ENCODE measurements at places on chromosomes 5 and 9.

- no peak for DNase-seq
Measured at GRCh38 chr5:8868283-8868682, 677.6 kb downstream of the SEMA5A start.

DNA sequence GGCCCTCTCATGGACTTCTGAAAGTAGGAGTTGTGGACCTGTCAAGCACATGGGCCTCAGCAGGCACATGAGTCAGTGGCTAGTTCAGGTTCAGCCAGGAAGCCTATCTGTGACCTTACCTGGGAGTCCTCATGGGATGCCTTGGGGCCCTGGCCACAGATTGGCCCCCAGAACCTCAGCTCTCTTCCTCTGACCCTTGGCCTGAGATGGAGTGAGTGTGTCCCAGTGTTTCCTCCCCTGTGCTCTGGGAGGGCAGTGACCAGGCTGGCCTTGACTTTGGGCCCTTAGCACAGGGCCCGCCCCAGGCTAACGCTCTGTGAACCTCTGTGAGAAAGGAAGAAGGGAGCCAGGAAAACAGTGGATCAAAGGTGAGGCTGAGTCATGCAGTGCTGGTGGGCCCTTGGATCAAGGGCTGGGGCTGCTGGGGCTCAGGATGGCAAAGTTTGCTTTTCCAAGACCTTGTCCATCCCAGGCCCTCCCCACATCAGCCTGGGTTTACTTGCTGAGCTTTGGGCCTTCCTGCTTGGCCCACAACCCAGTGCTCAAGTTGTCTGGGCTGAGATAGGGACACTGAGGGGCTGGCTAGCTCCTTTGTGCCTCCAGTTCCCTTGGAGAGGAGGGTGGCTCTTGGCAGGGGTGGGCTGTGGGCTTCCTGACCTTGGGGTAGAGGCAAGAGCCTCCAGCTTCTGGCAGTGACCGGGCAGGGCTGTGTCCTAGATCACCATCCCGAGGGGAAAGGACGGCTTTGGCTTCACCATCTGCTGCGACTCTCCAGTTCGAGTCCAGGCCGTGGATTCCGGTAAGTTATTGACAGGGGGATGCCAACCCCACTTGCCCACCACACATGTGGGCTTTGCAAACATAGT lies 41.4 kb downstream of the RGS3 start:
- no peak for DNase-seq

- no peak for DNase-seq
Measured at GRCh38 chr5:7668627-7669026, 182.3 kb downstream of the CFAP90 start.

- no peak for DNase-seq
Measured at GRCh38 chr9:20925256-20926045, 106.0 kb downstream of the HACD4 start.

GRCh38 chr5:98986587-98986986 lies 57.8 kb upstream of the CHD1 start:
- no peak for DNase-seq

- no peak for DNase-seq
Measured at GRCh38 chr9:127803507-127804352, 1.0 kb downstream of the FPGS start.

- DNase-seq, result no peak
Measured at GRCh38 chr5:6194906-6195612, 183.3 kb downstream of the MED10 start.

- DNase-seq, result no peak
Measured at GRCh38 chr5:88765171-88765570, 117.8 kb downstream of the MEF2C start.

DNA sequence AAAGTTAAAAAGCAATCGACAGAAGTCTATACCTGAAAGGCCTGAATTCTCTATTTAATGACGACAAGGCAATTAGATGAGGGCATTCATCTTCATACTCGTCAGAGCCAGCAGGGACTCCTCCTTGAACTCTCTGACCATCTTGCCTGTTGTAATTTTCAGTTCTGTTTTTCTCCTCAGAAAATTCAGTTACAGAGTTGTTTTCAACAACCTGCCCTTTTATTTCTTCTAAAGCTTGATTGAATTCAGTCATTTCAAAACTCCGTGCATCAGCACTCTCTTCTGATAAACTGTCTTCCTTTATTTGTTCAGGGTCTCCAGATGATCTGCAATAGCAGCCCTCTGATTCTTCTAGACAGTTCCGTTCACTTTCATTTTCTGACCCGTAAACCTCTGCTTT lies 15.6 kb downstream of the RIOK2 start:
- DNase-seq, result no peak
